NCI-H2171 (cell line): ENCODE measurements at places on chromosomes 12 and 14.
A peak's percentile ranks its signal among the peaks of the same experiment; 100 is the strongest.

GRCh38 chr12:26032290-26032689 lies 73.8 kb downstream of the RASSF8 start:
- DNase-seq, result no peak

DNA sequence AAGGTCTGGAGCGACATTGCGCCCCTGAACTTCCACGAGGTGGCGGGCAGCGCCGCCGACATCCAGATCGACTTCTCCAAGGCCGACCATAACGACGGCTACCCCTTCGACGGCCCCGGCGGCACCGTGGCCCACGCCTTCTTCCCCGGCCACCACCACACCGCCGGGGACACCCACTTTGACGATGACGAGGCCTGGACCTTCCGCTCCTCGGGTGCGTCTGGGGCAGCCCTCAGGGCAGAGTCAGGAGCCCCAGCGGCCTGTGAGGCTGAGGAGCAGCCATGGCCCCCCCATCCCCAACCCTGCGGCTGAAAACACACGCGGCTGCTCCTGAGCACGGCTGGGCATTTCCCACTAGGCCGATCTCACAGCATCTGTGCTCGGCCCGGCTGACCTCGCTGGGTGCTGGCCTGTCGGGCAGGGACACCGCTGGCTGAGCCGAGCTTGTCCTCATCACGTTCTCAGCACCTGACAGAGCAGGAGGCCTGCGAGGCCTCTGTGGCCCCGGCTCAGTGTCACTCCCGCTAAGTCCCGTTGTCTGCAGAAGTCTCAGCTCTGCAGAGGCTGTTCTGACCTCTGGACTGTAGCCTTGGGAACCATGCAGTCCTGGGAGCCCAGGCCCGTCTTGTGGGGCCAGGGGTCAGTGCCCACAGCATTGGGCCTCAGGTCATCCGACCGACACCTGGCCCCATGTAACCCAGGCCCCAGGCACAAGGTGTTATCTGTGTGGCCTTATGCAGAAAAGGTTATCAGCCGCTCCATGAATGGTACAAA lies 12.6 kb downstream of the MMP17 start:
- no peak for DNase-seq

- DNase-seq, result peak; percentile 67
These were observed 40.1 kb downstream of the SMIM41 start for GRCh38 chr12:52119398-52120254.

- peak; percentile 46 for DNase-seq
These were observed 788 bp downstream of the DDHD1 start for GRCh38 chr14:53152184-53152886.

GRCh38 chr12:29053567-29053966 lies 95.5 kb upstream of the FAR2 start:
- no peak for DNase-seq

DNA sequence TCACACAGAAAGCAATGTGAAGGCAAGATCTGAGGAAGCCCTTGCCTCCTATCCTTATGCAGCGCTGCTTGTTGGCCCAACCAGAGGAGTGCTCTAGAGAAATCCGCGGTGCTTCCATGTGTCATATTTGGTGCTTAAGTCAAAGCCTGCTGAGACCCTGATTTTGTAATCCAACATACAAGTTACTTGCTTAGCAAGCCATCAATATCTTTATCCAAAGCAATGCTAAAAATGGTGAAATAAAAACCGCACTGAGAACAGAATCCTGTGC lies 250.0 kb downstream of the MED13L start:
- DNase-seq, result no peak

GRCh38 chr12:29103539-29103974 lies 45.5 kb upstream of the FAR2 start:
- no peak for DNase-seq

GRCh38 chr14:64364907-64365306 lies 23.2 kb upstream of the MTHFD1 start:
- DNase-seq, result no peak

DNA sequence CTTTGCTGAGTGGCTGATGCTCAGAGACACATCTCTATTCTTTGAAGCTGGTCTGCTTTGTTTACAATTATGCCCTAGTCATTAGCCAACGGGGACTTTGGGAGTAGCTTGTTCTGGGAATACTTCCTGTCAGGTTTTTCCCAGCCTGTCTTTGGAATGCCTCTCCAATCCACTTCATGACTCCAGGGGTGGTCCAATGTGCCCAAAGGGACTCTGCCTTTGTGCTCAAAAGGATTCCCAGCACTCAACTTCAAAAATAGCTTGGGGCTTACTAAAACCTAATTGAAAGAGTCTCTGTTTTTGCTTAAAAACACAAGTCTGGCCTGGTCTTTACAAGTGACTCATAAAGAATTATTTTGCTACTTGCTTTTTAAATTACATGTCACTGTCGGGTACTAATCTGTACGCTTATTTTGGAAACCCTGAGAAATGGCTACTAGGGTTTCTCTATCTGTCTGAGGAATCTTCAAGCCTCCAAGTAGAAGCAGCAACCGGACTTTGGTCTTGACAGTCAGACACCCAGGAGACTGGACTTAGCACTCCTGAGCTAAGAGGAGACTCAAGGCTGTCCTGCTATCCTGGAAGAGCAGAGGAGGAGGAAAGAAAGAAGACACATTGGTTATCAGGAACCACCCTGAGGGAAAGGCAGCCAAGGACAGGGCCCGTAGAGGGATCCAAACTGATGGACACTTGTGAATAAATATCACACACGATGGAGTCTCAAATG lies 20.7 kb downstream of the PHLDA1 start:
- no peak for DNase-seq

DNA sequence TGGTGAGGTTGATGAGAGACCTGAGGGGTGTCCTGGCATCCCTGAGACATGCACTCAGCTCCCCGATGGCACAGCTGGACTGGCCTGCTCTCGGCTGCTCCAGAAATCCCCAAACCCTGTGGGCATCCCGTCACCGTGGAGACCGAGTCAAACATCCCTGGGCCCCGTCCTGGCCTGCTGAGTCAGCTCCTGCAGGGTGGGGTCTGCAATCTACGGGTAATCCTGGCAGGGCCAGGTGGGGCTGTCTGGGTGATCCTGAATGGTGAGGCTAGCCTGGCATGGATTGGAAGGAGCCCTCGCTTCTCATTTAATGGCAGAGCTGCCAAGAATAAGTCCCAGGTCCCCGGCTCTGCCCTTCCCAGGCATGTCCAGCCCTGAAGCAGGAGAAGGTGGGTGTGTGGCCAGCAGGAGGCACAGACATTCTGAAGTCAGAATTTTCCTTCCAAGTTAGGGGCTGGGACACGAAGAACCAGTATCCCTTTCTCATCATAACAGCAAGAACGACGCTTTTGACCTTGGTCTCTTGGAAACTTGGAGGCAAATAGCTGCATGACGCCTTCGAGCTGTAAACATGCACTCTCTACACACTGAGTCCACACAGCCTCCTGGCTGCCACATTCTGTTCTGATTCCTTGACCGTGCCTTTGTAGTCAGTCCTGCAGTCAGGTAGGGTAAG lies 17.7 kb upstream of the SERPINA4 start:
- no peak for DNase-seq

- DNase-seq, result no peak
These were observed 26.8 kb upstream of the CLIP1 start for GRCh38 chr12:122449317-122449716.

DNA sequence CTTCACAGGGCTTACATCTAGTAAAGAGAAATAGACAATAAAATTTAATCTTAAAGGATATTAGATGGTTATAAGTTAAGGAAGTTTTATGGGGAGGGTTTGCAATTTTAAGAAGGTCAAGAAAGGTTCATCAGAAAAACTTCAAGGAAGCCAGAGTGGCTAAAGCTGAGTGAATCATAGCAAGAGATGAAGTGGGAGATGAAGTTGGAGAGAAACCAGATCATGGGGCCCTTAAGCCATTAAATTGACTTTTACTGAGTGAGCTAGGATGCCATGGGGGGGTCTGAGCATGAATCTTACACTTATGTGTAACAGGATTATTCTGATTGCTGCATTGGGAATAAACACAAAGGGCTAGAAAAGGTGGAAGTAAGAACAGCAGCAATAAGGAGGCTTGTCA lies 189.2 kb downstream of the LRIG3 start:
- DNase-seq, result no peak
